ENCODE measurements at places on chromosomes 1 and 21. TPM values are rescaled to one million over a fixed set of nuclear protein-coding genes. Genes with fewer than 3 reads are reported as not detected.

The ADAM30 gene
- not detected for total RNA-seq

The DPT gene
- total RNA-seq = not detected

The TPTE gene
- total RNA-seq = not detected

The FAM167B gene
- total RNA-seq = 0.45 TPM

The SLC5A9 gene
- total RNA-seq = not detected

The ZNF436 gene
- total RNA-seq = 5.0 TPM

The MCOLN2 gene
- 1.9 TPM for total RNA-seq
